ENCODE measurements at places on chromosomes 1 and 21.

GRCh38 chr1:56755911-56756310, 63.3 kb downstream of the FYB2 start:
- no peak for DNase-seq

DNA sequence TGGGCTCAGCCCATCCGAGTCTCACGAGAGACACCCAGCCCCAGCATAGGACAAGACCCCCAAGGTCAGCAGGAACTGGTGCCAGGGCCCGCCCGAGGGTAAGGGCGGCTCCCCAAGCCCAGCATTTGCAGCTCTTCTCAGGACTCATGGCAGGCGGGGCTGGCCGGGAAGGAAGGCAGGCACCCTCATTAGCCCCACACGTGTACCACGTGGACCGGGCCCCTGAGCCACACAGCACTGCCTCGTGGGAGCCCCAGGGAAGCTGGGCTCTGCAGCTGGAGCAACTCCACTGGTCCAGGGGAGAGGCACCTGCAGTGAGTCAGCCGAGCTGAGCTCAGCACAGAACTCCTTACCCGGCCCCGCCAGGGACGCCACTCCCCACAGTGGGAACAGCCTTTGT, 97.7 kb upstream of the IFFO2 start:
- DNase-seq: no peak

DNA sequence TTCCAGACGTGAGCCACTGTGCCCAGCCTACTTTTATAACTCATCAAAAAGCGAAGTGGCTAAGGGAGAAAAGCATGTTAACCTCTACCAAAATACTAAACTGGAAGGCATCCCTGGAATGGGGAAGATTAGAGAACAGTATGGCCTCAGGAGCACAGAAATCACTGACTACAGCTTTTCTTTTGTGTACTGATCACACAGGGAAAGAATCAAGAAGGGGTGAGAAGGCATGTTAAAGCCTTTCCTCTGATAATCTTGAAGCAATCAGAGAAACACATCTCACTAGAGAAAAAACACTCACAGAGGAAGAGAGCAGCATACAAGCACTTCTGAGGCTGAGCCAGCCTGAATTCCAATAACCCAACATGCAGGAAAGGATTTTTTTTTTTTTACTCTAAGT, 10.7 kb downstream of the PCAT6 start:
- no peak for DNase-seq

- DNase-seq: no peak
Measured at GRCh38 chr1:174841747-174842146, 158.0 kb upstream of the CACYBP start.

DNA sequence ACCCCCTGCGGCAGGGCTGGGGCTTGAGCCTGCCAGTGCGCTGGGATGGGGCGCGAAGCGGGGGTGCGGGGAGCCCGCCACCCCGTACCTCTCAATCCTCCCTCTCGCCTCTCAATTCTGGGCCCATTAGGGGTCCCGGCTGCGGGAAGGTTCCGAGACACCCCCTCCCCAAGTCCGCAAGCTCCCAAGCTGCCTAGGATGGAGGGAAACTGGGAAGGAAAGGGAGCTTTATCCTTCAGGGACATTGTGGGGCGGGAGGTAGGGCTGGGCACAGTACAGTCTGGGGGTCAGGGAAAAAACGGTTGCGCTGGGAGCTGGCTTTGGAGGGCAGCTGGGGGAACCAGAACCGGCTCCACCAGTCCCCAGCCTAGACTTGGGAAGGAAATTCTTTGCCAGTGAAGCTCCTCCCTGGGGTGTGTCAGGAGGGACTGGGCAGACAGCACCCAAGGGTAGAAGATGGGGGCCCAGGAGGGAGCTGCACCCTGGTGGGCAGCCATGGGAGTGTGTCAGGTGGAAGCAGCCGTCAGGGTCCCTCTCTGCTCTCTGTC, 904 bp downstream of the GJB3 start:
- no peak for DNase-seq

- no peak for DNase-seq
Measured at GRCh38 chr1:108718927-108719655, 6.4 kb downstream of the FNDC7 start.

GRCh38 chr1:17494114-17494729, 45.3 kb upstream of the ARHGEF10L start:
- DNase-seq: peak; percentile 55

GRCh38 chr1:39478126-39478915, 13.1 kb upstream of the BMP8A start:
- no peak for DNase-seq

- no peak for DNase-seq
Measured at GRCh38 chr1:22809783-22810182, 99.1 kb downstream of the EPHB2 start.

GRCh38 chr1:19044471-19044870, 88.0 kb upstream of the IFFO2 start:
- DNase-seq: no peak

DNA sequence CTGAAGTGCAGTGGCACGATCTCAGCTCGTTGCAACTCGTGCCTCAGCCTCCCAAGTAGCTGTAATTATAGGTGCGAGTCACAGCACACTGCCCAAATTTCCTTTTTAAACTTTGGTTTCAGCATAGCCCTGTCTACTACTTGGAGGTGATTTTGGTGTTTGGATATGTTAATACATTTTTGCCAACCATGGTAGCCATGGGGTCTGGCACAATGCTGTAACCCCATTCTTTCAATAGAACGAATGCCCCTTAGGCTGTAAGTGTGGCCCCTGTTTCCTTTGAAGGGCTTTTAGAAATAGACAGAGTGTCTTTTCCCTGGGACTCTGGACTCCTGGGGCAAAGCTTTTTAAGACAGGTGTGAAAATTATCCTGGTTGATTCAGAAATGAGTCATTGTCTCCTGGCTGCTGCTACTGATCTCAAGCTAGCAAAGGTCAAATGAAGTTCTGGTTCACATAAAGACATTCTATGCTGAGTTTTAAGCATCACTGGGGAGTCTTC, 141.1 kb upstream of the RUNX1 start:
- no peak for DNase-seq

GRCh38 chr1:35726450-35727433, 8.1 kb upstream of the C1orf216 start:
- no peak for DNase-seq

GRCh38 chr1:183105449-183105848, 80.6 kb upstream of the LAMC2 start:
- no peak for DNase-seq

GRCh38 chr1:111032295-111032897, 68.7 kb upstream of the LRIF1 start:
- no peak for DNase-seq

GRCh38 chr1:234875953-234876855, 252.4 kb downstream of the TOMM20 start:
- DNase-seq: no peak

- no peak for DNase-seq
Measured at GRCh38 chr1:112614460-112615065, 4.4 kb downstream of the ST7L start.

DNA sequence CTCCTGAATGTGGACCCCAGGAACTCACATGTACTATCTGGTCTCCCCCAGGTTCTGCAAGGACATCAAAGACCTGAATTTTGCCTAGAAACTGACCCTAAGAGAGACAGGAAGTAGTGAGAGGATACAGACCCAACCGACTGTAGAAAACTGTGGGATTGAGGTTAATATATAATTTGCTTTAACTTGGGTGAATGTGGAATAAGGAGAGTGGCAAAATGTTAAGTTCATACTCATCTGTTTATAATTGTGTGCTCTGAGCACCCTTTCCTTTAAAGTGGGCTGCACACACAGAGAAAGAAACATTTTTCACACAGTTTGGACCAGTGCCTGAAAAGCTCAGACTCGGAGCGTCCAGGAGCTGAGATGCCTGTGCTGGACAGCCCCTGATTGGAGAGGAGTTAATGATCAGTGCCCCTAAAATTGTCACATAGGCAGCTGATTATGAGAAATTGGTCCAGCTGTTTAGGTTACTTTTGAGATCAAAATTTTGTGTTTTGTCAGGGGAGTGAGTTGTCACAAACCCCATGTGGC, 37.2 kb downstream of the ROR1 start:
- DNase-seq: no peak

- DNase-seq: no peak
Measured at GRCh38 chr1:176330782-176331181, 123.7 kb upstream of the COP1 start.

GRCh38 chr1:15276691-15277446, 29.8 kb downstream of the FHAD1 start:
- DNase-seq: no peak

- DNase-seq: no peak
Measured at GRCh38 chr1:17763417-17763816, 8.3 kb downstream of the ACTL8 start.

GRCh38 chr21:34202553-34203372, 129.4 kb downstream of the MRPS6 start:
- no peak for DNase-seq

DNA sequence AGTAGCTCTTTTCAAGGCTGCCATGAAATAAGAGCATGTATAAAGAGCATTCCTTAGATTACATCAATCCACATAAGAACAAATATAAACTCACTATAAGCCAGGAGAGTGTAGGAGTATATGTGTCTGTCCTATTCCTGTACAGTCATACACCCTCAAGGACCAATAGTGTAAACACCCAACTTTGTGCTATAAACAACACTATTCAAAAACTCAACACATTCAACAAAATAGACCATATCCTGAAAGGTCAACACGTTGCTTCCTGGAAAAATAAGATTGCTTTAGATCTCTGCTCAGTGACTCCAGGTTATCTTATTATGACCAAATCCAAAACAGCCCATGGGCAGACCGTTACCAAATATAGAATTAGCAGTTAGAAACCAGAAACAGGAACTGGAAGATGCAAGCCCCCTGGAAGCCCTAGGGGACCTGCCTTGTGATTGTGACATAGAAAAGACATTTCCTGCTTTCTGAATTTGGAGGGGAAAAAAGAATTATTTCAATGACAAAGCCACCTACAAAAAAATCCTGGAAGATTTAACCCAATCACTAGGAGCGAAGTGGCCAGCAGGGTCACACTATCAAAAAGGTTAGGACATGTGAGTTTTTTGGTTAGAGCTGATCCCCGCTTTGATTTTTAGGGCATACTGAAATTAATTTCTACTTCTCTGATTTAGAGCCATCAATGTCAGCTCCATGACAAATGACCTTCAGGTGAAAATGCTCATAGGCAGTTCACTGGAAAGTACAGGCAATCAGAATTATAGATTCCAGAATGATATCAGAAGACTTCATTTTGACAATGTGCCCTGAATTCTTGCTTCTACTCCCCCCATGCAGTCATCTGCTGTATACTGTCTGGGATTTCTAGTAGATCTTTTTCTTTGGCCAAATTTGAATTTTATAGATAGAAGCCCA, 59.9 kb downstream of the LRRC8C start:
- DNase-seq: no peak

- DNase-seq: no peak
Measured at GRCh38 chr21:45384656-45385548, 20.1 kb upstream of the COL18A1 start.

- DNase-seq: no peak
Measured at GRCh38 chr1:39268112-39268581, 63.7 kb downstream of the MACF1 start.

- no peak for DNase-seq
Measured at GRCh38 chr1:111332190-111332589, 41.5 kb downstream of the CHIA start.

GRCh38 chr1:27622828-27623227, 12.2 kb downstream of the FGR start:
- no peak for DNase-seq

- DNase-seq: no peak
Measured at GRCh38 chr1:3533067-3534048, 78.0 kb downstream of the MEGF6 start.

DNA sequence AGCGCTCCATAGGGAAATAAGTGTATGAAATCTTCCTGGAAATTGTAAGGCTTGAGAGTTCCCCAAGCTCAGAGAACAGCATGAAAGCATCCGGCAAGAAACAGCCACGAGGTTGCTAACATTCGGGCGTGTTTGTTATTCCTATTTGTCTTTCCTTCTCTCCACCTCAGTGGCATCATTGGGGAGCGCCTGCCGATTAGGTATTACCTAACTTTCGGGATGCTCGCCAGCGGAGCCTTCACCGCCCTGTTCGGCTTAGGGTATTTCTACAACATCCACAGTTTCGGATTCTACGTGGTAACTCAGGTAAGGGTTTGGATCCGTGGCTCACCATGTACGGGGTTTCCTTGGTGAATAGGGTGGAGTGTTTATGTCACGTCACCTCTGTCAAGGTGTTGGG, 25.7 kb downstream of the SLC37A1 start:
- no peak for DNase-seq

- no peak for DNase-seq
Measured at GRCh38 chr1:110005971-110006370, 21.4 kb downstream of the AHCYL1 start.

DNA sequence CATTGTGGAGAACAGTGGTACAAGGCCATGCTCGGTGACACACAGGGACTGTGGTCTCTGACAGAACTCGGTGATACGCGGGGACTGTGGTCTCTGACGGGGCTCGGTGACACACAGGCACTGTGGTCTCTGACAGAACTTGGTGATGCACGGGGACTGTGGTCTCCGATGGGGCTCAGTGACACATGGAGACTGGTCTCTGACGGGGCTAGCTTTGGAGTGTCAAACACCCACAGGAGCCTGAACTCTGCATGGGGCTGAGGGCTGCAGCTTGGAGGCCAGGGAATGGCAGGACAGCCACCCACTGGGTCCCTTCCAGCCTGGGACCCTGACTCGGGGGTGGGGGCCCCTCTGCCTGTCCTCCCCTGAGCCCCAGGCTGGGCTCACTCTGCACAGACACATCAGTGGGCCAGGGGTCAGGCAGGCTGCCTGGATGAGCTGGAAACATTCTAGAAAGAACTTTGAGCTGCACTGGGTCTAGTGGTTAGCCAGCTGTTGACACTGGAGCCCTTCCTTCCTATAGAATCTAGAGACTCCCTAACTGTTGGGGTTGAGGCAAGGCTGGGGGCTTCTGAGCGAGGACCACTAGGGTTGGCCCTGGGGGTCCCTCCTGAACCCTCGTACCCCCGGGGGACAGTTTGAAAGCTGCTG, 49.8 kb downstream of the DISP3 start:
- DNase-seq: no peak

DNA sequence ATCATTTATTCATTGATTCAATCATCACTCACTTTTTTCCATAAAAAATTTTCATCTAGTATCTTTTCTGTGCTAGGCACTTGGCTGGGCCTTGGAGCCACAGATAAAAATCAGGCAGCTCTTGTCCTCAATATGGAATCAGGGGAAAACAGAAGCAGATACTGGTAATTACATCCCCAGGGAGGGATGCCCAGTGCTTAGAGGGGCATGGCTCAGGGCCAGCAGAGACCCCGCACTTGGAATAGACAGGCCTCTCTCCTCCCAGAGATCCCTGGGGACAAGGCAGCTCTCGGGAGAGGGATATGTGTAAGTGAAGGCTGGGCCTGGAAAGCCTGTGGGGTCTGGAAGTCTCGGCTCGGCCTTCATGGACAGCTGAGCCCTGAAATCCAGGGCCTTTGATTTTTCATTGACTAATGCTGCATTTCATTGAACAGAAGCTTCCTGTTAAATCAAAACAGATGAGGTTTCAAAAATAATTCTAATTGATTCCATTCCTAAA, 180.4 kb downstream of the FOXD2 start:
- DNase-seq: no peak

All from T1000 (cell line).